Right ventricle myocardium inferior (tissue), 1 donor: ENCODE measurements at places on chromosomes 13 and 19. TPM values are rescaled to one million over a fixed set of nuclear protein-coding genes. Genes with fewer than 3 reads are reported as not detected.

Gene PTPRH
- total RNA-seq: 0.87 TPM

Gene TMPRSS9
- total RNA-seq: not detected

DNA sequence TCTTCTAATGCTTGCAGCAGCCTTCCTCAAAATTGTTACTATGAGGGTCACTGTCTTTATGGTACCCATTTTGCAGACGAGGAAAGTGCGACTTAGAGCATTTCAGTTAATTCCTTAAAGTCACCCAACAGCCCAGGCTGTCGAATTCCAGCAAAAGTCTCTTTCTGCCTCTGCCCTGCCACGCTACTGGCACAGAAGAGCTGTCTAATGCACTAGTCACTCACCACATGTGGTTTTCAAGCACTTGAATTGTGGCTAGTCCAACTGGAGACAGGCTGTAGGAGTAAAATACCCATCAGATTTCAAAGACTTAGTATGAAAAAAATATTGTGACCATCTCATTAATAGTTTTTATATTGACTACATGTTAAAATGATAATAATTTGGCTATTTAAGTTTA is 1.7 kb downstream of the FPR1 start:
- no peak for DNase-seq

DNA sequence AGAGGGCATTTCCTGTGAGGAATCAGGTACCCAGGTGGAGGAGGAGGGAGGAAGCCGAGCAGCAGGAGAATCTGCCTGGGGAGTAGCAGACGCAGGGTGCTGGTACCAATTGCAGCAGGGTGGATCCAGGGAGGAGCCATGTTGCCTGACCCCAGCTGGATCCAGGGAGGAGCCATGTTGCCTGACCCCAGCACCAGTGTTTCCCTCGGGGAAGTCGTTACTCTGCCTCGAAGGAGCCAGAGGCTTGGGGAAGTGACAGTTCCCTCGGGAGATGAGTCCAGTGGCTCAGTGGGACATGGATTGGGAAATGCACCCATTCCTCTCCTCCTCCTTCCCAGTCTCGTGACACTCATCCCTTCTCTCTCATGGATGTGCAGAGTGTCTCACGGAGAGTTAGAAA is 31.5 kb downstream of the LAIR2 start:
- DNase-seq: no peak

GRCh38 chr19:40056505-40056904 is 474 bp upstream of the ZNF780B start:
- no peak for DNase-seq

- DNase-seq: no peak
Observed at GRCh38 chr13:27622881-27623280, 1.2 kb downstream of the POLR1D start.

GRCh38 chr13:48404952-48405351 is 8.0 kb downstream of the LPAR6 start:
- no peak for DNase-seq
